ENCODE measurements at places on chromosomes 16 and 17.

DNA sequence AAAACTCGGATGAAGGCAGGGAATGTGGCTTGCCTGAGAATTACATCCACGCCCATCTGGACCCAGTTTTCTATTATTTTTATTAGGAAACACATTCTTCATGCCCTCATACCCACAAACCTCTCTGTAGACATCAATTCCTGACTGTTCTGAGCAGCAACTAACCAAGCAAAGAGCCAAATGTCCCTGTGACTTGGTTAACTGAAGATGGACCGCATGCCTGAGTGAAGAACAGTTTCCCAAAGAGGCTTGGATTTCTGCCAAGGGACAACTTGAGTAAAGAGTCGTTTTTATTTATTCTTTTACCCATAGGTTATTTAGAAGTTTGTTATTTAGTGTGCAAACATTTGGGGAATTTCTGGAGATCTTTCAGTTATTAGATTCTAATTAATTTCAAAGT is 259.8 kb downstream of the GRIN2A start:
- DNase-seq = no peak

- DNase-seq = peak; percentile 18
Measured at GRCh38 chr17:2688351-2689342, 22.9 kb downstream of the CLUH start.

GRCh38 chr16:49604602-49605001 is 231.0 kb downstream of the C16orf78 start:
- DNase-seq = no peak

DNA sequence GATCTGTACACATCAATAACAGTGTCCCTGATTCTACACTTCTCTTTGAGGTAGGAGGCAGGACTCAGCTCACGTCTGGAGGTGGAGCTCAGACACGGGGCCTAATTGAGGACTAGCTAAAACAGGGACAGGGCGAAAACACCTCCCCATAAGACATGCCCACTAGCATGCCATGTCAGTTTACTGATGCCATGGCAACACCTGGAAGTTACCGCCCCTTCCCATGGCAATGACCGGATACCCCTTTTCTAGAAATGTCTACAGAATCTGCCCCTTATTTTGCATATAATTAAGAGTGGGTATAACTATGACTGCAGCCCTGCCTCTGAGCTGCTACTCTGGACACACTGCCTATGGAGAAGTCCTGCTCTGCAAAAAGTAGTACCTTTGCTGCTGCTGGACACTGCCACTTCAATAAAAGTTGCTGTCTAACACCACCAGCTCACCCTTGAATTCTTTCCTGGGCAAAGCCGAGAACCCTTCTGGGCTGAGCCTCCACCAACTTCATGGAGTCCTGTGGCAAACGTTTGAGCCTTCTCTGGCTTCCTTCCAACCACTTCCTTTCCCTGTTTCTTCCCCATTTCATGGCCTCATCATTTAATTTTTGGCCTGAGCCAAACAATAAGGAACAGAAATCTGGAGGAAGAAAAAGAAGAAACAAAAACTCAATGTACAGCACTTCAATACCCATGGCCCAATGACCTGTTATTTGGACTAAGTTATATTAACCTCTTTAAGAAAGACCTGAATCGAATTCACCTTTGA is 21.0 kb downstream of the PHB1 start:
- no peak for DNase-seq

GRCh38 chr16:77402118-77402517 is 32.7 kb downstream of the ADAMTS18 start:
- DNase-seq = no peak

DNA sequence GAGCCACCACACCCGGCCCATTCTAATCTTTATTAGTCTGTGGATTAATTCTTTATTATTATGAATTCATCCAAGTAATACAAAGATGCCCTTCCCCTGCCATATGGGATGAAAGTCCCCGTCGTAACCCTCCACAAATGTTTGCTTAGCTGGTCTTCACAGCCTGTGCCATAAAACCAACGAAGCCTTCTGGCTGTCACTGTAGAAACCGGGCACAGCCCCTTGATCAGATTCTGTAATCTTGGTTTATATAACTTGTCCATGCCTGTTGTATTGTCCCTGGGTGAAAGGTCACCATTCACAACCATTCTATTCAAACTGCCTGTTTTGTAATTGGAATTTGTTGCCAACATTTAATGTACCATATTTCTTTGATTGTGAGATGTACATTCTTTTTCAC is 66.5 kb downstream of the ATP2C2 start:
- DNase-seq = no peak

GRCh38 chr17:78710607-78711006 is 71.5 kb downstream of the CYTH1 start:
- DNase-seq = no peak

DNA sequence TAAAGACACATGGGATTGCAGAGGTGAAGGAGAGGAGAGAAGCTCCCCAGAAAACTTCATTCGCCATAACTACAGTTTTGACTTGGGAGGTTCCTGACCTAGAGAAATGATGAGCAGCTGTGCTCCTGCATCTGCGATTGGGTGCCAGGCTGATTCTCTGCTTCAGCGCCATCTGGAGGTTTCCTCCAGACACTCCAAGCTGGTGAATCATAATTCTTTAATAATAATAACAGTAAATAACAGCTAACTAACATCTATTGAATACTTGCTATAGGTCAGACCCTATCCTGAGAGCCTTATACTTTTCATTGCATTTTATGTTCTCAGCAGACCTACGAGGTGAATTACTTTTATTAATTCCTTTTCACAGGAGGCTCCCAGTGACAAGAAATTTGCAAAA is 575.8 kb downstream of the TOX3 start:
- DNase-seq = no peak

GRCh38 chr17:74981979-74982662 is 5.3 kb upstream of the CDR2L start:
- DNase-seq = peak; percentile 75

DNA sequence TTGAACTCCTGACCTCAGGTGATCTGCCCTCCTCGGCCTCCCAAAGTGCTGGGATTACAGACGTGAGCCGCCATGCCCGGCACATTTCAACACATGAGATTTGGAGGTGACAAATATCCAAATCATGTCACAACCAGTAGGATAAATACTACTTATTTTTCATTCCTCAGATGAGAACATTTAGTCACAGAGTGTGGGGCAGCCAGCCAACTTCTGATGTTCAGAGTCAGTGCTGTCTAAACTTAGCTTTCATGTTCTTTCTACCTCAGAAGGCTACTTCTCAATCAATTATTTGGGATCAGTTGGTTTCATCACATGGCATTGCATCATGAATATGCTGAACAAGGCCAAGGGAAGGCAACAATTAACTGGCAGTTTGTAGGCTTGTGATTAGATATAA is 134.5 kb downstream of the CDH13 start:
- DNase-seq = no peak

GRCh38 chr17:15332338-15332737 is 9.1 kb downstream of the TEKT3 start:
- DNase-seq = no peak

- DNase-seq = no peak
Measured at GRCh38 chr16:51839727-51840462, 688.8 kb upstream of the SALL1 start.

- DNase-seq = no peak
Measured at GRCh38 chr17:46809110-46809571, 9.4 kb downstream of the WNT3 start.
